ENCODE measurements at places on chromosomes 6 and 20. TPM values are rescaled to one million over a fixed set of nuclear protein-coding genes. Genes with fewer than 3 reads are reported as not detected.

DNA sequence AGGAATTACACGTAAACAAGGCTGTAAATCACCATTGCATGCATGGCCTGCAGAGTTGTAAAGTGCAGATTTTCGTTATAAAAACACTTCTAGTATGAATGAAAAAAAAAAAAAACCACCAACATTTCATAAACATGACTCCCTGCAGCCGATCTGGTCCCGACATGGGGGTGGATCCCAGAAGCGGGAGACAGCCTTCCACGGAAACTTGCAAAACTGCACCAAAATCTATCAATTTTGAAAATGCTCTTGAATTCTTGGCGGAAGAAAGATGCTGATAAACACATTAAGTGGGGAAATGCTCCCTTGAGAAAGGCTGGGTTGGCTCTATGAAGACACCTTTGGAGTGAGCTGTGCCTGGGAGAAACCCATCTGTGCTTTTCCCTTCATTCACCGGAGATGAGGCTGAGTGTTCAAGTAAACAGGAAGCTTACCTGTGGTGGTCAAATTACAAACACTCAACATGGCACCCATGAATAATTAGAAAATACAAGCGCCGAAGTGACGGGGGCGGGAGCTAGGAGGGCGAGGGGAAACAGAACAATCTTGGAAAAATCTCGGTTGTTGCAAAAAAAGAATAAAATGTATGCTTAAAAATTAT, 845 bp upstream of the ANKRD60 start:
- H3K4me3 ChIP-seq, result no peak overlapping the region
- H3K4me1 ChIP-seq, result peaks cover 3% of the 10 kb centered on the region
- no peak for DNase-seq
- H3K36me3 ChIP-seq, result no peaks in the 10 kb centered on the region

Gene JAG1
- 44.5 TPM for total RNA-seq

Gene C6orf15
- total RNA-seq, result not detected

DNA sequence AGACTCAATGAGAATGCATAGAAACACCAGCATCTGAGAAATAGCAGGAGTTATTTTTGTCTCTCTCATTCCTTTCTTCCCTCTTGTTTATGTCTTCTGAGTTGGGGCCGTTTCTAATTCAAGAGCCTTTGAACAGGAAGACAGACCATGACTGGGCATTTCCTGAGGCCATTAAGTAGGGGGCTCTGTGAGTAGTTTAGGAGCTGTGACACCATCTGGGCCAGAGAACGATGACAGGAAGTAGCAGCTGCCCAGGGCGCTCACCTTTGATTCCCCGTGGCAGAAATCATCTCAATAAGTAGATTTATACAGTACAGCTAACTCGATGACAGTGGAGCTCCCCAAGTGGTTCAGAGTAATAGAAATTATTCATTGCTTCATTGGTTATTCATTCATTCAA, 298.4 kb upstream of the PLN start:
- no peaks in the 10 kb centered on the region for H3K27me3 ChIP-seq
- H3K27ac ChIP-seq, result no peak overlapping the region
- no peaks in the 10 kb centered on the region for H3K4me1 ChIP-seq
- H3K36me3 ChIP-seq, result no peaks in the 10 kb centered on the region
- no peak for DNase-seq

DNA sequence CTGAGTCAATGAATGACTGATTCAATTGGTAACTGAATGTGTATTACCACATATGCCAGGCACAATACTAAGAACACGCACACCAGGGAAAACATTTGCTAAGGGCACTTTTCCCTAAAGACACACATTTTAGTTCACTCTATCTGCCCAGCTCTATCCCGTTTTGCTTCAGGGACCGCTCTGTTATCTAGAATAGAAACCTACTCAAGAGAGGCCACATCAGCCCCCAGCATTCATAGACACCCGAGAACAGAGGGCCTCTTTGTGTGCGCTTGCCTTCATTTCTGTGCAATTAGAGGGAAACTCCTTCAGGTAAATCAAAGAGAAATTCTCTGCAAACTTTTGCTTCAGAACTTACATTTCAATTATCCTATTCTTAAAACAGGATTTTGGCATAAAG, 50.3 kb downstream of the DZANK1 start:
- no peak overlapping the region for H3K4me3 ChIP-seq
- no peaks in the 10 kb centered on the region for H3K4me1 ChIP-seq
- no peak for DNase-seq

- no peak for DNase-seq
- no peak overlapping the region for H3K4me3 ChIP-seq
- H3K27ac ChIP-seq, result no peak overlapping the region
- no peaks in the 10 kb centered on the region for H3K36me3 ChIP-seq
These were observed 58.0 kb upstream of the SLC35F1 start for GRCh38 chr6:117849087-117849486.

DNA sequence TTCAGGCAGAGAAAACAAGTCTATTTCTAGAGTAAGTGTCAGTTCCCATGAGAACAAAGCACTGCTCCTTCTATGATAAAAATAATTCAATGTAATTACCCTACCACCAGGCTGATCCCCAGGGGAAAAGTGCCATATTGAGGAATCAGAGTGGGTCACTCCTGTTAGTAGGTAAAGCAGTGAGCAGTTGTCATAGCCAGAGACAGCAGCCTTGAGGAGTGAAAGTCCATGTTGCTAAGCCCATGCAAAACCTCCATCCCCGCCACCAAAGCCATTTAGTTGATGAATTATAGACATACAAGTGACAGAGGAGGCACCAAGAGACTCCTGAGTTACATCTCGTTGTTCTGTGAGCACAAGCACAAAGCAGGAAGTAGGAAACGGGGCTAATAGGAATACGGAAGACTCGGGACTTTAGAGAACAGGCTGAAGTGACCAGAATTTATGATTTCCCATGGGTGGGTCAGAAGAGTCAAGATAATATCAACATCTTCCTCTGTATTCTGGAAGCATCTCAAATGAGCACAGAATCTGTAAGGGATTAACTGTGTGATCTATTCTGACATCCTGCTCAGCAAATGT, 197.9 kb downstream of the MAFB start:
- H3K4me3 ChIP-seq, result no peak overlapping the region
- no peaks in the 10 kb centered on the region for H3K36me3 ChIP-seq
- no peaks in the 10 kb centered on the region for H3K4me1 ChIP-seq
- H3K27me3 ChIP-seq, result no peaks in the 10 kb centered on the region

Gene NRSN1
- not detected for total RNA-seq

Gene UQCC2
- 46.1 TPM for total RNA-seq

All from ovary (tissue), 10 donors.